ENCODE measurements at places on chromosomes 12 and 14.
A peak's percentile ranks its signal among the peaks of the same experiment; 100 is the strongest.

- H3K27me3 ChIP-seq: no peaks in the 10 kb centered on the region
- no peak for ATAC-seq
- H3K4me3 ChIP-seq: no peak overlapping the region
- H3K27ac ChIP-seq: no peak overlapping the region
- no peaks in the 10 kb centered on the region for H3K36me3 ChIP-seq
- H3K4me1 ChIP-seq: no peaks in the 10 kb centered on the region
These were observed 430.2 kb upstream of the TMPO start for GRCh38 chr12:98085046-98085755.

DNA sequence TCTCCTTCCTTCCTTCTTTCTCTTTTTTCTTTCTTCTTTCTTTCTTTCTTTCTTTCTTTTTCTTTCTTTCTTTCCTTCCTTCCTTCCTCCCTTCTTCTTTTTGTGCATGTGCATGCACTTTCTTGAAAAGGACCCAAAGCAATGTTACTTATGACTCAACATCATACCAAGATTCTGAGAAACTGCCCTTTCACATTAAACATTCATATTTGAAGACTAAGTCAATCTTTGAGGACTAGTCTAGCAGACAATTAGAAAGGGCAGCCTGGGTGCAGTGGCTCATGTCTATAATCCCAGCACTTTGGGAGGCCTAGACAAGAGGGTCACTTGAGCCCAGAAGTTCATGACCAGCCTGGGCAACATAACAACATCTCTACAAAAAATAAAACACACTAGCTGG, 212.8 kb upstream of the KITLG start:
- H3K4me3 ChIP-seq: no peak overlapping the region
- H3K4me1 ChIP-seq: no peaks in the 10 kb centered on the region
- no peak overlapping the region for H3K27ac ChIP-seq
- ATAC-seq: no peak

DNA sequence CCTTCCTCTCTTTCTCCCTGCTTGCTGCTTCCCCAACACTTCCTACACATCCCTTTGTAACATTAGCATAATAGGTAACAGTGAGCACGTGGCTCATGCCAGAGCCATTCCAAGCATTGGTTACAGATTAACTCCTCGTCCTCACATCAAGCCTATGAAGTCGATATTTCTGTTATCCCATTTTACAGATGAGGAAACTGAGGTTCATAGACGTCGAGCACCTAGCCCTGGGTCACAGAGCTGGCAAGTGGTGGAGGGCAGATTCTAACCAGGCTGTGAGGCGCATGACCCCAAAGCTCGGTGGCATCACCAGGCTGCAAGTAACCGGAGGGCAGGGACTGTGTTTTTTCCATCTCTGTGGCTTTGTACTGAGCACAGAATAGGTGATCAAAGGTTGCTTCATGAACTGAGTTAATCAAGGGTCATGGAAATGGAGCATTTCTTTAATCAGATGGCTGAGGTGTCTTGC, 5.7 kb upstream of the SERPINA1 start:
- no peak for ATAC-seq
- peaks cover 10% of the 10 kb centered on the region for H3K27me3 ChIP-seq
- H3K4me1 ChIP-seq: no peaks in the 10 kb centered on the region
- no peaks in the 10 kb centered on the region for H3K36me3 ChIP-seq
- H3K27ac ChIP-seq: no peak overlapping the region
- H3K4me3 ChIP-seq: no peak overlapping the region

- no peak overlapping the region for H3K27ac ChIP-seq
- H3K36me3 ChIP-seq: no peaks in the 10 kb centered on the region
- H3K4me3 ChIP-seq: no peak overlapping the region
- H3K27me3 ChIP-seq: no peaks in the 10 kb centered on the region
- H3K4me1 ChIP-seq: no peaks in the 10 kb centered on the region
These were observed 220.2 kb downstream of the AEBP2 start for GRCh38 chr12:19659501-19659900.

DNA sequence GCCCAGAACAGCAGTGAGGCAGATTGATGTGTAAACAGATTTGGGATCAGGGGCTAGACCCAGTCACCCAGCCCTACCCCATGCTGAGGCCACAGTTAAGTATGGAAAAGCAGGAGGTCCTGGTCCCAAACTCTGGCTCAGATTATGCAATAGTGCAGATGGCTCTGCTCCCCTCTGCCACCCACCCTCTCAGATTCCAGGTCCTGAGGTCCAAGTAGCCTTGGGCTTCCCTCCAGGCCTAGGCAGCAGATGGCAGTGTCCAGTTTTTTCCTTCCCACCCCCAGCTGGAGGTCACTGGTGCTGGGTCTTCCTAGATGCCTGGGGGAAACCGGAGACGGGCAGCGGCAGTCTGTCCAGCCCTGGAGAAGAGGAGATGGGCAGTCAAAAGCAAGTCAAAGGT, 2.8 kb upstream of the DHH start:
- peaks cover 23% of the 10 kb centered on the region for H3K4me1 ChIP-seq
- peaks cover 64% of the 10 kb centered on the region for H3K36me3 ChIP-seq
- no peak overlapping the region for H3K27ac ChIP-seq
- H3K4me3 ChIP-seq: no peak overlapping the region

DNA sequence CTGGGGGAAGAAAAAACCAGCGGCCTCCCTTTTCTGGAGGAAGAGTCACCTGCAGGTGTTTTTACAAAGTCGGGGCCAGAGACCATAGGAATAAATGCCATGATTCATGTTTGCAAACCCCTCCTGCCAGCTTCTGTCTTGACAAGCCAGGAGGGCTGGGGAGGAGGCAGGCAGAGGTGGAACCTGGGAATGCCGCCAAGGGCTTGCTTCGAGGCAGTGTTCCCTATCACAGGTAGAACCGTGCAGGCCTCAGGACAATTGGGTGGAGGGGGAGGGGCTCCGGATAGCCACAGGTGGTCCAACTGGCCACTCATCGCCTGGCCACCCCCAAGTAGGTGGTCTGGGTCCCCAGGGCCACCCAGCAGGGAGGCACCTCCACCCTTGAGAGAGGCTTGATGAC, 14.2 kb upstream of the DLK1 start:
- H3K36me3 ChIP-seq: no peaks in the 10 kb centered on the region
- peaks cover 58% of the 10 kb centered on the region for H3K27me3 ChIP-seq
- ATAC-seq: no peak
- H3K4me1 ChIP-seq: peaks cover 18% of the 10 kb centered on the region

DNA sequence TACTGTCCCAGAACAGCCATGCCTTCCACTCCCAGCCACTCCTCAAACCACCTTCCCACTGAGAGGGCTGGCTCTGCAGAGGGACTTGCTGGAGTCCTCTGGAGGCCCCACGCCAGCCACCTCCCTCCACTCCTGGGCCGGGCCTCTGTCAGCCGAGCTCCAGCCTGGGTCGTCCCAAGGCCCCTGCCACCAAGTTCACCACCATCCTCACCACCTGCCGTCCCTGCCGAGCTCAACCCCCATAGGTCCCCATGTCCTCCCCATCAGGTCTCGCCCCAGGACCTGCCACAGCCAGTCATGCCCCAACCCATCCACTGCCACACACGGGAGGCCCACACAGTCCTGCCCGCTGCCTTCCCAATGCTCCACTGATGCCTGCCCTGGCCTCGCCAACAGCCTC, 39.0 kb downstream of the ITPK1 start:
- peaks cover 36% of the 10 kb centered on the region for H3K36me3 ChIP-seq
- no peaks in the 10 kb centered on the region for H3K27me3 ChIP-seq
- H3K4me1 ChIP-seq: peaks cover 80% of the 10 kb centered on the region
- no peak for ATAC-seq

GRCh38 chr14:77593501-77593961, 22.9 kb downstream of the SPTLC2 start:
- peak overlapping the region; percentile 70 for H3K27ac ChIP-seq
- H3K4me3 ChIP-seq: peak overlapping the region; percentile 68
- no peaks in the 10 kb centered on the region for H3K27me3 ChIP-seq
- peaks cover 77% of the 10 kb centered on the region for H3K4me1 ChIP-seq
- H3K36me3 ChIP-seq: peaks cover 27% of the 10 kb centered on the region
- ATAC-seq: peak; percentile 90

- no peaks in the 10 kb centered on the region for H3K27me3 ChIP-seq
- ATAC-seq: no peak
- H3K4me1 ChIP-seq: no peaks in the 10 kb centered on the region
- no peak overlapping the region for H3K4me3 ChIP-seq
- H3K36me3 ChIP-seq: no peaks in the 10 kb centered on the region
These were observed 50.2 kb downstream of the MIPOL1 start for GRCh38 chr14:37247791-37248461.

DNA sequence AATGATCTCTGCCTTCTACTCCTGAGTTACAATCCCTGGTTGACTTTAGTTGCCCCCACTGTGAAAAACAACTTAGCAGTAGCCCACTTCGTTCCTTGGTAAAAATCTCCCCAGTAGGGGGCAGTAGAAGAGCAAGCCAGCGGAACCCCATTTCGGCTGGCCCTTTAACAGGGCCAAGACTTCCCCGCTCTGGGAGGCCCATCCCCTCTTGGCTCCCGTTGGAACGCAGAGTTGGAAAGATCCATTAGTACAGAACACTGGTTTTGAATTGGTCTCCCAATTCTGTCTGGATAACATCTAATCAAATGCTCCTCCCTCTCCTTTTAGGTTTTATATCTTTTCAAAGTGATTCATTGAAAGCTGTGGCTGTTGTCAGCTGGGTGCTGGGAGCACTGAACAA, 1133.3 kb downstream of the BCL11B start:
- H3K4me3 ChIP-seq: no peak overlapping the region
- no peaks in the 10 kb centered on the region for H3K36me3 ChIP-seq
- no peaks in the 10 kb centered on the region for H3K27me3 ChIP-seq
- H3K27ac ChIP-seq: no peak overlapping the region

DNA sequence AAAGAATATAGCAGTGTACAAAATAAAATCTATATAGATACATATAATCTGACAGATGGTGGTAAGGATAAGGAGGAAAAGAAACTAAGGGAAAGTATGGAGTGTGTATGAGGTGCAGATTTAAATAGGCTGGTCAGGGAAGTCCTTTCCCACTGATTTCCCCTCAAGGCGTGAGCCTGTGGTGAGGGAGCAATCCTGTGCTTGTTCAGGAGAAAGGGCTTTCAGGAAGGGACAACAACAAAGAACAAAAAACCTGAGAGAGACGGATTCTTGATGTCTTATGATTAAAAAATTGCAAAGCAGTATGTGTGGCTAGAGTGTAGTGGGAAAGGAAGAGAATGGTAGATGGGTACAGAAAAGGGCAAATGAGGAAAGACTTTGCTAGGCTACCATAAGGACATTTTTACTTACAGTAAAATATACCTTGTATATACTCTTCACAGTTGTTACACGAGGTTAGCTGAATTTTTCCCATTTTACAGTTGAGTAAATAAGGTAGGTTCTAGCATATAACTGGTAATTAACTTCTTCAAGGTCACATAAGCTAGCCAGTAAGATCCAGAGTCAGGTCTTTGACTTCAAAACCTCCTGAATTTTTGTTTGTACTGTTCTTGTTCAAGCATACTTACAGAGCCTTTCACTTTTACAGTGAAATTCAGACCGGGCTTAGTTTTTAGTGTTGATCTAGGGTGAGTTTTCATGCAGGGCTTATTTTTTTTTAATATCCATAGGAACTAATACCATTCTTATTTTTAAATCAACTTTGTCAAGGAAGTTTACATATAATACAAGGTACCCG, 15.6 kb downstream of the CNOT2 start:
- no peak for ATAC-seq
- H3K36me3 ChIP-seq: peaks cover 21% of the 10 kb centered on the region
- H3K4me1 ChIP-seq: peaks cover 79% of the 10 kb centered on the region
- no peaks in the 10 kb centered on the region for H3K27me3 ChIP-seq
- no peak overlapping the region for H3K4me3 ChIP-seq

GRCh38 chr12:62787611-62788010, 147.3 kb downstream of the PPM1H start:
- H3K4me3 ChIP-seq: no peak overlapping the region
- H3K4me1 ChIP-seq: no peaks in the 10 kb centered on the region

DNA sequence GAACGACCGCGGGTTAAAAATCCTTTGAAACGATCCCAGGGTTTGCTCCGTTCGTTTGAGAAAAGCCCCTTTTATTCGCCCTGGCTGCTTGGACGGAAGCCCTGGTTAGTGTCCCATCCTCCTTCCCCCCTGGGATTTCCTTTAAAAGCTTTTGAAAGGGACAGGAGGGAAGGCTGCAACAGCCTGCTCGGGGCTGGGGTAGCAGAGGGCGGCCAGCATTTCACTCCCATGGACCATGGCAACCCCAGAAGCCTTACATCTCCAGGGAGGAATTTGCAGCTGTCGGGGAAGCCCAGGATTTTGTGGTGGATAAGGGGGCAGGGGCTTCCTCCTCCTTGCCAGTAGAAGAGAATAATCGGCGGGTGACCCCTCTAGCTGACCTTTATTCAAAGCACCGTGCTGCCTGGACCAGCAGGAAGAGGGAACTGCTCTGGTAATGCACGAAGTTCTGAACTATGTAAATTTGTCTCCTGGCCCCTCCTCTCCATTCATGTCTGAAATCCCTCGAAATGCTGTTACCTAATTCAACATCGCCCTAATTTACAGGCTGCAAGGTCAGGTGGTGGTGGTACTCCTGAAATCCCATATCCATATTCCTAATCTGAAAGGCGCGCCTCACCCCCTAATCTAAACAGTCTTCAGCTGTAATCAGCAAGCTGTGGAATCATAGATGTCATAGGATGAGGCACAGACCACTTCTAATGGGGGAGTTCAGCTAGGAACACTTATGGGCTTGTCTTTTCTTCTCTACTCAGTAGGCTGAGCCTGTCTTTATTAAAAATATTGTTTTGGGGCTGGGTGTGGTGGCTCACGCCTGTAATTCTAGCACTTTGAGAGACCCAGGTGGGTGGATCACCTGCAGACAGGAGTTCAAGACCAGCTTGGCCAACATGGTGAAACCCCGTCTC, 1.0 kb upstream of the CLIP1 start:
- peak overlapping the region; percentile 84 for H3K4me3 ChIP-seq
- no peaks in the 10 kb centered on the region for H3K27me3 ChIP-seq
- peaks cover 46% of the 10 kb centered on the region for H3K4me1 ChIP-seq
- H3K36me3 ChIP-seq: no peaks in the 10 kb centered on the region

- H3K27ac ChIP-seq: no peak overlapping the region
- no peaks in the 10 kb centered on the region for H3K4me1 ChIP-seq
- peaks cover 31% of the 10 kb centered on the region for H3K36me3 ChIP-seq
- no peak overlapping the region for H3K4me3 ChIP-seq
- ATAC-seq: no peak
These were observed 45.8 kb downstream of the ETNK1 start for GRCh38 chr12:22670762-22671161.

GRCh38 chr12:24608108-24608507, 340.8 kb downstream of the BCAT1 start:
- H3K27me3 ChIP-seq: no peaks in the 10 kb centered on the region
- ATAC-seq: no peak
- no peak overlapping the region for H3K27ac ChIP-seq
- no peak overlapping the region for H3K4me3 ChIP-seq

- peaks cover 14% of the 10 kb centered on the region for H3K4me1 ChIP-seq
- ATAC-seq: no peak
- no peak overlapping the region for H3K4me3 ChIP-seq
- H3K36me3 ChIP-seq: peaks cover 9% of the 10 kb centered on the region
- no peak overlapping the region for H3K27ac ChIP-seq
- no peaks in the 10 kb centered on the region for H3K27me3 ChIP-seq
These were observed 32.0 kb downstream of the SSPN start for GRCh38 chr12:26227361-26227745.

DNA sequence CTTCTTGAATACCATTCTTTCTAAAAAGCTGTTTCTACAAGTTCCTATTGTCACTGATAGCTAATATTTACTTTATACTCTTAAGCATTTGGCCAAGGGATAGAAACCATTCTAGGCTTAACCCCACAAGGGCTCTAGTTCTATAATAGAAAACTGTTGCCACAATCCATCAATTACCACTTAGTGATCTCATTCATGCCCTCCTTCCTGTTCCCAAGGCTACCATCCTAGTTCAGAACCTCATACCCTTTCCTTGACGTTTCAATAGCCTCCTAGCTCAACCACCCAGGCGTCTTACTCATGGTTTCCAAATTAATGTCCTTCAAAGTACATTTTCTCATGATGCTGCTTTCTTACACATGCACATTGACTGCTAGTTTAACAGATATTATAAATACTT, 493.5 kb downstream of the NAV3 start:
- no peaks in the 10 kb centered on the region for H3K27me3 ChIP-seq
- H3K4me3 ChIP-seq: no peak overlapping the region
- no peaks in the 10 kb centered on the region for H3K36me3 ChIP-seq
- no peak for ATAC-seq
- H3K4me1 ChIP-seq: no peaks in the 10 kb centered on the region
